ENCODE measurements at places on chromosomes 2 and 18.

DNA sequence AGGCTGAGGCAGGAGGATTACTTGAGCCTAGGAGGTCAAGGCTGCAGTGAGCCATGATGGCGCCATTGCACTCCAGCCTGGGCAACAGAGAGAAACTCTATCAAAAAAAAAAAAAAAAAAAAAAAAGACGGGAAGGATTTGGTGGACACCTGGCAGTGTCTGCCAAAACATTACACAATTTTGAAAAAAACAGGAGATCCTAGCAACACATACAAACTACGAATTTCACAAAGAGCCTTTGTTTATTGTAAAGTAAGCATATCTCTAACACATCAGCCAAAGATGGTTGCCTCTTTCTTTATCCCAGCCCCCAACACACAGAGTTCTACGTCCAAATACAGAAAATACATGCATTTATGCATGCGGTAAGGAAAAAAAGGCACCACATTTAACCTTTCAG, 7.6 kb downstream of the GPR45 start:
- no peak for DNase-seq

GRCh38 chr2:200506679-200507078, 3.2 kb downstream of the KCTD18 start:
- DNase-seq, result no peak

- DNase-seq, result peak; percentile 8
Observed at GRCh38 chr18:45837283-45838070, 12.0 kb downstream of the SIGLEC15 start.

GRCh38 chr2:181457741-181458425, 697 bp downstream of the ITGA4 start:
- peak; percentile 28 for DNase-seq

DNA sequence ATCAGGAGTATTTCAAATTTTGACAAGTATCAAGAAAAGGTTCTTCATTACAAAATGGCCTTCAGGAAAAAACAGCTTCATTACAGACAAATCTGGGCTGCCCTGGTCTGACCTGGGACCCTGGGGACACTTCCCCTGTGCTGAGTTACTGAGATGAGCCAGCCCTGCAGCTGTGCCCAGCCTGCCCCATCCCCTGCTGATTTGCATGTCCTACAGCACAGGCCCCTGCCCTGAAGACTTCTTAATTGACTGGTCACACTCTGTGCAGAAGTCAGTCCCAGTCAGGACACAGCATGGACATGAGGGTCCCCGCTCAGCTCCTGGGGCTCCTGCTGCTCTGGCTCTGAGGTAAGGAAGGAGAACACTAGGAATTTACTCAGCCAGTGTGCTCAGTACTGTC, 235.1 kb downstream of the ANKRD36B start:
- no peak for DNase-seq

GRCh38 chr2:52933878-52934277, 833.7 kb upstream of the CHAC2 start:
- no peak for DNase-seq

DNA sequence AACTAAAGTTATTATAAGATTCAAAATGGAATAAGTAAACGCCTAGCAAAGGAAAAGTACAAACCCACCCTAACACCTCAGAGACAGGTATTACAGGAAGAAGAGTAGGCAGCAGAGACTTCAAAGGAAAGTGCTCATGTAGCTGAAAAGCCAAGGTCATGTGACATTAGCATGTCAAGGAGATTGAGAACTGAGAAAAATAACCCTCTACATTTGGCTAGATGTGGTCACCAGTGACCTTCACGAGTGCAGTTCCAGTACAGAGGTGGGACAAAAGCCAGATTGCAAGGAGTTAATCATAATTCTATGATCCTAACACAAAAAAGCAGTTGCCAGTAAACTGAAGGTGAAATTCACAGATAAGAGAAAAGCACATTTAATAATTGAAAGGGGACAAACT, 252.7 kb downstream of the ZEB2 start:
- peak; percentile 2 for DNase-seq

- DNase-seq, result peak; percentile 34
Observed at GRCh38 chr2:239295377-239296019, 105.3 kb downstream of the HDAC4 start.

GRCh38 chr2:70779911-70780545, 10.4 kb downstream of the FIGLA start:
- DNase-seq, result no peak

- no peak for DNase-seq
Observed at GRCh38 chr2:74542978-74543377, 10.8 kb downstream of the LOXL3 start.

DNA sequence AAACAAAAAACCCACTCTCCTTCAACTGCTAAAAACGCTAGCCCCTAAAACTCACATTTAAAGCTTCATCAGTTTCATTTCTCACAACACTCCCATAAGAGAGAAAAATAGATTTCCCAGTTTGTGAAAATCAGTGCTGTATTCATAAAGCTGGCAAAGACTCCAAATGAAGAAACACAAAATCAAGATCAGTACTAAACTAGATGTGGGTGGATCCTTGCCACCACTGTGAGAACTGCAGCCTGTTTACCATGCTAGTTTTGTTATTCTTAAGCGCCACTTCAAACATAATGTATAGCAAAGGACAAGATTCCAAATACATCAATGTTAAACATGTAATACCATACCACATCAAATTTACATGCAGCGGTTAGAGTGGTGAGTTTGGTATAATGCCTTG, 104.5 kb upstream of the CCDC150 start:
- no peak for DNase-seq

GRCh38 chr18:3584266-3584861, 134.4 kb downstream of the TGIF1 start:
- no peak for DNase-seq

DNA sequence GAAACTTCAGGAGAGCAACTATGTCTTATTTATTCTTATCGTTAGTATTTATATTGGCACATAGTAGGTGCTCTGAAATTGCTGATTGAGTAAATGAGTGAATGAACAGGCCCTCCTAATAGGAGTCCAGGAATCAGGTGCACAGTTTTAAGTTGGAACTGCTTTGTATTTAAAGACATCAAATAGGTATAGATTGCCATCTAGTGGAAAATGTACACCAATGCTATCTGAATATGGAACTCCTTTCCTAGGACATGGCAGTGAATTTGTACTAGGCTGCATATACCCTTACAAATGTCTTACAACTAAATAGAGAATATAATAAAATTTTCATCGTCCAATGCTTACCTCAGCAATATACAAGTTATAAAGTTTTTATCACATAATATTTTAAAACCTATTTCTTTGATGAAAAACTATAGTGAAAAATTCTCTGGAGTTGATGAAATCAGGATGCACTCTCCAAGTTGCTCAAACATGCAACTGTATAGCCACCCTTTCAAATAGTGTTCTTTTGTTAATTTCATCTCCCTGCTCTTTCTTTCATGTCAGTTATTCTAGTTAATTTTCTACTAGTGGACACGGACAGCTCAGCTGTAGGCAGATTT, 318.9 kb upstream of the SYT4 start:
- DNase-seq, result no peak

DNA sequence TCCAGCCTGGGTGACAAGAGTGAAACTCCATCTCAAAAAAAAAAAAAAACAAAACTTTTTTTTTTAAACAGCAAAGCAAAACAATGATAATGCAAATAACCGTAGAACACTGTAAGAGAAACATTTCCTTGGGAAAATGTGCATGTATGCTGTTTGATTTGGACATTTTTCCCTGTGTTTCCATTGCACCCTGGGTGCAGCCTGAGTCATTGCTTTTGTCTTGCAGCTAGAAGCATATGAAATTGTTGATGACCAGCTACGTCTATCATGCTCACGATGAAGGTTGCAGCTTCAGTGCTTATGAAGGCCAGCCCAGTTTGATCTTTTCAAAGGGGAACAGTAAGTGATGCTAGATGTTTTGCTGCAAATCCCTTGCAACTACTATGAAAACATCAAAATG, 41.5 kb downstream of the MOGAT1 start:
- no peak for DNase-seq

Data from central memory CD4-positive, alpha-beta T cell (primary cell).